ENCODE measurements at places on chromosomes 3 and 15.

GRCh38 chr3:169699536-169700050 lies 36.1 kb upstream of the MECOM start:
- H3K4me1 ChIP-seq: no peaks in the 10 kb centered on the region
- peaks cover 6% of the 10 kb centered on the region for H3K27me3 ChIP-seq
- no peak overlapping the region for H3K27ac ChIP-seq
- no peak for DNase-seq
- no peak overlapping the region for H3K4me3 ChIP-seq

- H3K36me3 ChIP-seq: no peaks in the 10 kb centered on the region
- DNase-seq: no peak
- H3K27ac ChIP-seq: no peak overlapping the region
- H3K27me3 ChIP-seq: no peaks in the 10 kb centered on the region
- no peak overlapping the region for H3K4me3 ChIP-seq
These were observed 714.8 kb downstream of the FHIT start for GRCh38 chr3:60536420-60536819.

- H3K4me3 ChIP-seq: no peak overlapping the region
- no peaks in the 10 kb centered on the region for H3K36me3 ChIP-seq
- H3K4me1 ChIP-seq: no peaks in the 10 kb centered on the region
These were observed 118.6 kb upstream of the PRR20G start for GRCh38 chr3:127406309-127407025.

DNA sequence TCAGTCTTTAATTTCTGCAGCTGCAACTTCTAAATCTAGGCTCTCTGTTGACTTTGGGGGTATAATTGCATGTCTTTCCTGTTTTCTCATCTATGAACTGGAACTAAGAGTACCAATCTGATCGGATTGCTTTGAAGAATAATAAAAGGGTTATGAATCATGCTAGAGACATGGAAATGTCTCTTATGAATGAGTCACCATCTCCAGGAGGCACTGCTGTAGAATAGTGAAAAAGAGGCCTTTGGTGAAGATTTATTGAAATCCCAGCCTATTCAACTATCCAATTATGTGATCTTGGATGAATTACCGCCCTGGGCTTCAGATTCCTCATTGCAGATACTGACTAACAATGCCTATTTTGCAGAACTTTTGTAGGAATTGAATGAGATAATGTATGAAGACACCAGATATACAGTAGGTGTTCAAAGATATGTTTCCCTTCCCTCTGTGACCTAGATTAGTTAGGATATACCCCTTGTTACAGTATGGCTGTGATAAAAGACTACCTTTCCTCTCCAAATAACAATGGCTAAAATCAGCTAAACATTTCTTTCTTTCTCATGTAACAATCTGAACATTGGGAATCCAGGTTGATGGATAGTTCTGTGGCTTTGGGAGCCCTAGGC lies 11.5 kb upstream of the CMTM8 start:
- no peak overlapping the region for H3K4me3 ChIP-seq
- H3K4me1 ChIP-seq: no peaks in the 10 kb centered on the region
- no peaks in the 10 kb centered on the region for H3K36me3 ChIP-seq

Data from SJSA1 (cell line).